ENCODE measurements at places on chromosomes 2 and 18. TPM values are rescaled to one million over a fixed set of nuclear protein-coding genes. Genes with fewer than 3 reads are reported as not detected.

DNA sequence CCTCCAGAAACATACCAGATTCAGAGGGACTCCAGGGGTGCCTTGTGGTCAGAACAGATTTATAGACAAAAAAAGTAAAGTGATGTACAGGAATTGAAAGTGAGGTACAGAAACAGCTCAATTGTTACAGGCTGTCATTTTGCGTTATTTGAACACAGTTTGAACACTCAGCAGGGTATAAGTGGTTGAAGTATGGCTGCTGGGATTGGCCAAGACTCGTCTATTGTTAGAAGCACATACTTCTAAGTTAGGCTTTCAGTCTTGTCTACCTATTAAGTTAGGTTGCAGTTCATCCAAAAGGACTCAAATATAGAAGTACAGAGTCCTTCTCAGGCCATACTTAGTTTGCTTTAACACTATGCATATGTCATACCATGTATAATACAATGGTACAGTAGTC, 21.0 kb upstream of the GRB14 start:
- no peak for DNase-seq

DNA sequence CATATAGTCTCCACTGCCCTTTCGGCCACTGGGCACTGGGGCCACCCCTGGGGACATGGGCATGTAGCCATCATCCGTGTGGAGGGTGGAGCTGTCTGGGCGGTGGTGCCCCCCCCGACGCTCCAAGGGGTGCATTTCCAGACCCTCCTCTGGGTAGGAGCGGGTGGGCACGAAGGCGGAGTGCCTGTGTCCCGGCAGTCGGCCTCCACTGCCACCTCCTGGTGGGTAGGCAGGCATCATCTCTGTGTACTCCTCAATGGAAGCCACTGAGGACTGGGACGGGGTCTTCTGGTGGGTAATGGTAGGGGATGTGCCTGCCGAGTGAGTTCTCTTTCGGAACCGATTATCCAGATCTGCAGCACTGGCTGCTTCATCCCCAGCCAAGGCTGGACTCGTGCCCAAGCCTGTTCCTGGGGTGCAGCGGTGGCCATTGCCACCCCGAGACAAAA, 2.8 kb downstream of the IRS1 start:
- DNase-seq = peak; percentile 69

DNA sequence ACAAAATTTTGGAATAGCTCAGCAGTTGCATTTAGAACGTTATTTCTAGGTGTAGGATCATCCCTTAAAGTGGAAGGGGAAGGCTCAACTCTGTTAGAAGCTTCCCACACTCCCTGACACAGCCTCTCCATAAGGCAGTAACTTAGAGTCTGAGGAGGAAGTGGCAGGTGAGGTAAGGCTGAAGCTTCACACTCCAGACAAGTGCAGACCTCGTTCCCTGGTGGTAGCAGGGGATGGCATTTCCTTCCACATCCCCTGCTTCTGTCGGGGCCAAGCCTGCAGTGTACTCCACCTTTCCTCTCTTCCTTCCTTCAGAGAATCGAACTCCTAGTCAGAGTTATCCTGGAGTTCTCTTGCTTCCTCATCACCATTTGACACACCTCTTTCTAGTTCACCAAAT, 224.7 kb downstream of the CYRIA start:
- DNase-seq = no peak

- DNase-seq = no peak
Observed at GRCh38 chr2:102056079-102056581, 64.4 kb downstream of the IL1R2 start.

DNA sequence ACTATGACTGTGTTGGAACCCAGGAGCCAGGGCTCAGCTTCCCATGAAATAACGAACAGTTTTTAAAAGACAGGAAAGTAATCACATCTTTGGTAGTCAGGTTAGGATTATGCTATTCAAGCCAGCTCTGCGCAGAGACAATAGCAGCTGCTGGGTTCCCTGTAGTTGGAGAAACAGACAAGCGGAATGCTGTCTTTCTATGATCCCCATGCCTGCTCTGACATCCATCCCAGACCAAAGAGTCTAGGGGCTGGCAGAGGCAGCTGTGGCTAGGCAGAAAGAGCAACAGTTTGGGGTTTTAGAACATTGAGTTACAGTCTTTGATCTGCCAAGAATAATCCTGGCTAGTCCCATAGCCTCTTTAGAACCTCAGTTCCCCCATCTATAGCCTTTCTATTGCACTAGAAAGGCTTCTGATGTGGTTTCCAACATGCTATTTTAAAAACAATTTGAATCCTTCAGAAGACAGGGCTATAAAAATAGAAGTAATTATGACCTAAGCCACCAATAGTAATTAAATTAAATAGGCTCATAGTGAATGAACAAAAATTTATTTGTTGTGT, 146.8 kb downstream of the MTX2 start:
- DNase-seq = peak; percentile 16

Gene DNAJC5G
- total RNA-seq = 1.9 TPM

GRCh38 chr2:39024833-39025232, 96.0 kb downstream of the SOS1 start:
- DNase-seq = no peak

GRCh38 chr2:98242003-98242402, 104.3 kb upstream of the CNGA3 start:
- DNase-seq = no peak

DNA sequence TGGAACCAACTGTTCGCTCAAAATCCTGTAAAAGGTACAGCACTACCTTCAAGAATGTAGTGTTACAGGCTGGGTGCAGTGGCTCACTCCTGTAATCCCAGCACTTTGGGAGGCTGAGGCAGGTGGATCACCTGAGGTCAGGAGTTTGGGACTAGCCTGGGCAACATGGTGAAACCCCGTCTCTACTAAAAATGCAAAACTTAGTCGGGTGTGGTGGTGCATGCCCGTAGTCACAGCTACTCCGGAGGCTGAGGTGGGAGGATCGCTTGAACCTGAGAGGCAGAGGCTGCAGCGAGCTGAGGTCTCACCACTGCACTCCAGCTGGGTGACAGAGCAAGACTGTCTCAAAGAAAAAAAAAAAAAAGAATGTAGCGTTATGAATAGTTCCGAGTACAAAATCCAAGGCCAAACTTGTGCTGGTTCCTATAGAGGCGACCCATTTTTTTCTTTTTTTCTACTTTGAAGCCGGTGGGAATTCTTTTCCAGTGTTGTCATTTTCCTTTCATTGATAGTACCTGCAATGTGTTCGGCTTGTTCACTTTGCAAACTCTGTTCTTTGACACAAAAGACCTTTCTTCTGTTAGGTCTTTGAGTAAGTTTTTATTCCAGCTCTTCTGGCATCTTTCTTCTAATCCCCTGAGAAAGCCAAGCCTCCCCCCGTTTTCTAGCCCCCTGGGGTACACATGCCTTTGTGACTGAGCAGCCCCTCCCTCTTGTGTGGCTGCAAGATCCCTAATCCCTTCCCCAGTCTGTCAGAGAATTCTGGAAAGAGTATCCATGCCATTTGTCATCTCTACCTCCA, 25.1 kb downstream of the INPP5D start:
- no peak for DNase-seq

Gene POTEC
- total RNA-seq = not detected

Gene TNS1
- total RNA-seq = 705 TPM

Gene HSBP1L1
- total RNA-seq = 12.5 TPM

GRCh38 chr2:223692191-223692947, 90.2 kb upstream of the SCG2 start:
- DNase-seq = no peak

- no peak for DNase-seq
Observed at GRCh38 chr2:9124231-9124741, 82.3 kb upstream of the ASAP2 start.

GRCh38 chr2:50547521-50547920, 484.4 kb downstream of the NRXN1 start:
- no peak for DNase-seq

DNA sequence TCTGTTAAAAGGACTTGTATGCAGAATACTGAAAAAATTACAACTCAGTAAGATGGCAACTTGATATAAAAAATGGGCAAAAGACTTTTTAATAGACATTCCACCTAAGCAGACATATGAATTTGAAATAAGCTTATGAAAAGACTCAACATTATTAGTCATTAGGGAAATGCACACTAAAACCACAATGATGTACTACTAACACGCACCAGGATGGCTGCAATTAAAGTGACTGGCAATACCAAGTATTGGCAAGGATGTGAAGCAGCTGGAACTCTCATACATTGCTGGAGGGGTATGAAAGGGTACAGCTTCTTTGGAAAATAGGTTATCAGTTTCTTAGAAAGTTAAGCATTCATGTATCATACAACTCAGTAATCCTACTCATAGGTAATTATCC, 3.2 kb upstream of the ENOSF1 start:
- DNase-seq = no peak

- no peak for DNase-seq
Observed at GRCh38 chr2:66442516-66443185, 7.7 kb downstream of the MEIS1 start.

Gene NXPH2
- total RNA-seq = not detected

Gene FHOD3
- 350 TPM for total RNA-seq

DNA sequence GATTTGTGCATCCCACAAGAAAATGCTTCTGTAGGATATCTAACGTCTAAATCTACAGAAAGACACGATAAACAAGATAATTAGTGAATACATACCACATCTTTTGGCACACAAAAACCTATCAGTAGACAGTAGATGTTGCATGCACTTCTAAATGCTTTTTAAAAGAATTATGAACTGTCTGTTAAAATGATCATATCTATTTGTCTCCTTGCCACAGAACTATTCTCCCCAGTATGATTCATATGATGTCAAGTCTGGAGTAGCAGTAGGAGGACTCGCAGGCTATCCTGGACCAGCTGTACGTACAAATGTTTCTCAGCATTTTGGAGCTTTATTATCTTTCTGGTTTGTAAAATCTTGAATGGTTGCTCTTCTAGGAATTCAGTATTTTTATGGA, 12.7 kb downstream of the COL3A1 start:
- no peak for DNase-seq

DNA sequence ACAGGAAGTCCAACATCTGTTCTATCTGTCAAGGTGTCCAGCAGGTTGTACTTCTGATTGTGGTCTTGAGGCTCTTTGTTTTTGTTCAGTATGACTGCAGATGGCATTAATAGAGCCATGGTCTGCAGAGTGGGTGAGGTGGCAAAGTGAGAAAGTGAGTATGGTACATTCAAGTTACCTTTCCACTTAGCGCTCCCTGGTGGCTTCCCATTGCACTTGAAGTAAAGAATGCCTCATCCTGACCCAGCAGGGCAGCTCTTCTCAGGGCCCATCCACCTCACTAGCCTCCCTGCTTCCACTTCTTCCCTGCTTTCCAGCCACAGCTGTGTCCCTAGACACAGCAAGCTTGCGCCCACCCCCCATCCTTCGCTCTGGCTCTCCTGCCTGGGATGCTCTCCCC, 148.0 kb upstream of the ALPP start:
- DNase-seq = no peak

DNA sequence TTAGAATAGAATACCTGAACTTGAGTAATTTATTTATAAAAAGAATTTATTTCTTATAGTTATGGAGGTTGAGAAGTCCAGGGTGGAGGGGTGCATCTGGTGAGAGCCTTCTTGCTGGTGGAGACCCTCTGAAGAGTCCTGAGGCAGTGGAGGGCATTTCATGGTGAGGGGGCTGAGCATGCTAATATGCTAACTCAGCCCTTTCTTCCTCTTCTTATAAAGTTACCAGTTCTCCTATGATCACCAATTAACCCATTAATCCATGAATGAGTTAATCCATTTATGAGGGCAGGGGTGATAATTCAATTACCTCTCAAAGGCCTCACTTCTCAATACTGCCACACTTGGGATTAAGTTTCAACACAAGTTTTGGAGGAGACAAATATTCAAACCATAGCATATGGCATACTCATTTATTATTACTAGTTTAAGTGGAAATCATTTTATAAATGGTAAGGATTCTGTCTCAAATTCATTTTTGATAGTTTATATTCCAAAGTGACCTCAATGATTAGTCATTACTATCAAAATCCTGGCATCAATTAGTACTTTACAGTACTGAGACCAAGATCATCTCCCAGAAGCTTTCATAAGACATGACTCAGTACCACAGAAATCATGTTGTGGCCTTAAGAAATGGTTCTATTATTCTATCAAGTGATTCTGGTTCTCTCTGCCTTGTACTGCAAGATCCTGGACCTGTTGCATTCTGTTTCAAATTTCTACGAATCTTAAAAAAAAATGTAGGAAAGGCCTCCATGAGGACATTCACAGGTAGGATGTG, 5.5 kb downstream of the ZNF396 start:
- no peak for DNase-seq

DNA sequence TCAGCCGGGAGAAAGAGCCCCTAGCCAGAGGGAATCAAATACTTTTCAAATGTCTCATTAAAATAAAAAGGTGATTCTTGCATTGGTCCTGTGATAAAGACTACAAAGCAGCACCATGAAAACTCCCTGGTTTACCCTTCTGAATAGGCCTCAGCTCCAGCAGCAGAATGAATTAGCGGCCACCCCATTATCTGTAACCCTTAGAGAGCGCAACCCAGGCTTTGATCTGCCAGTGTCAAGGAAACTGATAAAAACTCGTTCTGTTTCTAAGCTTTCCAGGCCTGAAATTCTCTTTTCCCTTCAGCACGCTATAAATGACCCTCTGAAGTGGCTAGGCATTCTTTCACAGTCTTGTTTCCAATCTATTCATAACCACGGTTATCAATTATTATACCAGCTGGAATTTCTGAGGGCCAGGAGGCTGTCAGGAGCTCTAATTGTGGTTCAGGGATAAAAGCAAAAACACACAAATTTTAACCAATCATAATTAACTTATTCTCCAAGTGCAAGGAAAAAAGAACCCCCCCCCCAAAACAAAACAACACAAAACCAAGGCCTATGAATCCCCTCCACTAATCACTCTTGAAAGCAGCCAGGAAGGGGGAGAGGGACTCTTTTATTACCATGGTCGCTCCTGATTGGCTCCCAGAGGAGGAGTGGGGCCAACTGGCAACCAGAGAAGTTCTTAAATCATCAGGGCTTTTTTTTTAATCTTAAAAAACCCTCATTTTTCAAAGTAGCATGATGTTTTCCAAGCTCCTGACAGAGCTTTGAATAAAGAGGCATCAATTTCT, 258.9 kb downstream of the CYRIA start:
- DNase-seq = no peak

Gene MC5R
- total RNA-seq = not detected

Gene CMPK2
- 3.4 TPM for total RNA-seq

- no peak for DNase-seq
Observed at GRCh38 chr2:9145109-9145751, 61.4 kb upstream of the ASAP2 start.

Gene C2orf15
- not detected for total RNA-seq

- no peak for DNase-seq
Observed at GRCh38 chr2:15009681-15010080, 377.2 kb downstream of the LRATD1 start.

DNA sequence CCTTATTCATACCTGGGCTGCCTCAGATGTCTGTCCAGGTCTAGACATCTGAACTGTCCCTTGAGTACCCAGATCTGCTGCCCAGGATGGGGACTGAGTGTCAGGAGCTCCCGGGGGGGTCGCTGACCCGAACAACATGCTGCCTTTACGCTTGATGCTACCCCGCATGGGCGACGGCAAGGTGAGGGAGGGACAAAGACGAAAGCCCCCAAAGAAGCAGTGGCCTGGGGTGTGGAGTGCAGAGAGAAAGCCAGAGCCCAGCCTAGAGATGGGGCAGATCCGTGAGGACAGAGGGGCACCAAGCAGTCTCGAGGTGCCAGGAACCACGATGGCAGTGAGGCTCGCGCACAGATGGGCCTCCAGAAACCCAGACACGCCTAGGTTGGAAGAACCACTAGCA, 234.7 kb downstream of the ATAD2B start:
- DNase-seq = no peak

GRCh38 chr2:224263571-224264043, 138.3 kb downstream of the FAM124B start:
- no peak for DNase-seq

Gene CFAP221
- total RNA-seq = 0.51 TPM

GRCh38 chr2:136136931-136137330, 19.0 kb upstream of the CXCR4 start:
- DNase-seq = no peak

Gene SCTR
- 0.41 TPM for total RNA-seq

Measured in Right ventricle myocardium inferior (tissue), 1 donor.